ENCODE measurements at places on chromosomes 12 and 14. TPM values are rescaled to one million over a fixed set of nuclear protein-coding genes. Genes with fewer than 3 reads are reported as not detected.

- no peak for DNase-seq
Observed at GRCh38 chr12:10715491-10715890, 7.6 kb downstream of the YBX3 start.

GRCh38 chr12:87274594-87275245, 754.5 kb downstream of the C12orf50 start:
- DNase-seq = peak; percentile 47

DNA sequence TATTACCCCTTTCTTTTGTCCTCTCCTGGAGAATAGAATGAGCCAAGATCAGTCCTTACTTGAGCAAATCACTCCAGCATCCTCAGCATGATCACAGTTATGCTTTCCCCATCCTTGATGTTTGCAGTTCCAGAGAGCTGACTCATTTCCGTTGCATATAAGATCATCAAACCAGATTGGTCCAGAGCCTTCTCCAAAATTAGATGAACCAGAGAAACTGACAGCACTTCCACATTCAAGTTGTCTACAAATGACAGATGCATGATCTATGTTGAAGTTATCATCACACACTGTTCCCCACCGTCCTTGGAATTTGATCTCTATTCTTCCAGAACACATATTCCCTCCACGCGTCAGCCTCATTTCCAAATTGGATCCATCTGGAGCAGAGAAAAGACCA, 4.8 kb downstream of the CD163 start:
- DNase-seq = no peak

- DNase-seq = no peak
Observed at GRCh38 chr12:106719879-106720278, 54.6 kb upstream of the RIC8B start.

- DNase-seq = no peak
Observed at GRCh38 chr14:69539631-69540410, 34.9 kb downstream of the CCDC177 start.

- no peak for DNase-seq
Observed at GRCh38 chr12:49021292-49021915, 2.8 kb upstream of the PRKAG1 start.

GRCh38 chr12:50182461-50182860, 15.3 kb upstream of the CERS5 start:
- peak; percentile 29 for DNase-seq

DNA sequence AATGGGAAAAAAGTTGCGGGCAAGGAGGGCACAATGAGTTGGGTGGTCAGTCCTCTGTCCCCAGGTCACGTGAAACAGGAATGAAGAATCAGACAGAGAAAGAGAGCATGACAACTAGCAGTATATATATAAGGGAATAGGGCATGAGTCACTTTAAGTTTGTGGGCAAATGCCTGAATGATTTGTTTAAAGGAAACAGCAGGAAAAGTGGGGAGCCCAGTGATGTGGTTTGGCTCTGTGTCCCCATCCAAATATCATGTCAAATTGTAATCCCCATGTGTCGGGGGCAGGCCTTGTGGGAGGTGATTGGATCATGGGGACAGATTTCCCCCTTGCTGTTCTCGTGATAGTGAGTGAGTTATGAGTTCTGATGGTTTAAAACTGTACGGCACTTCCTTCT, 195.3 kb upstream of the IGF1 start:
- DNase-seq = no peak

GRCh38 chr14:90715993-90716392, 100.2 kb downstream of the TTC7B start:
- DNase-seq = no peak

DNA sequence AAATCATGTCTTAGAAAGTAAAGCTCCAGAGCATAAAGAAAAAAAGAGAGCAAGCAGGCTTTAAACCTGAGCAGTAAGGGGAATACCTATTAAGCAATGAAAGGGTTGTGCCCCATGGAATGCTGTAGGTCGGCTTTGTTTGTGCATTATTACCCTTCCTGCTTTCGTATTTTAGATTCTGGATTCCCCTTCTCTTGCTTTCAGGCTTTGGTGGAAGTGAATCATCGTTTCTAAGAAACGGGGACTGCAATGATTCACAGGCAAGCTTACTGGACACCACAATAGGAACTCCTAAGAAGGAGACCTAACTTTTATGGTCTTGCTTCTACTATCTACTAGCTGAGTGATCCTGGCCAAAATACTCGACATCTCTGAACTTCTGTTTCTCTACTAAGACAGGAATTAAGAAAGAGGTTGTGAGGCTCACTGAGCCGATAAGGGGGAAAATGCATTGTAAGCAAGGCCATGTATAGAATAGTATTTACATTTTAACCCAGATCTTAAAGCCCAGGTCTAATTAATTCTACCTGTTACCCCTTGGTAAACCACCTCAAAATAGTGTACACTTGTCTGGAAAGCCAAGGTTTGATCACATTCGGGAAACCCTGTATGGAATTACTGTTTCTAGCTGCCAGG, 1.2 kb upstream of the BMAL2 start:
- peak; percentile 93 for DNase-seq

TSPAN9 gene
- 43.3 TPM for polyA plus RNA-seq

- DNase-seq = no peak
Observed at GRCh38 chr12:15453613-15454012, 131.3 kb downstream of the PTPRO start.

GRCh38 chr14:41360126-41360525, 246.6 kb upstream of the LRFN5 start:
- no peak for DNase-seq

GRCh38 chr12:14394317-14395073, 29.0 kb downstream of the ATF7IP start:
- peak; percentile 63 for DNase-seq

- peak; percentile 6 for DNase-seq
Observed at GRCh38 chr12:79162948-79163347, 298.4 kb downstream of the SYT1 start.

GPR68 gene
- polyA plus RNA-seq = 0.75 TPM

ASCL1 gene
- not detected for polyA plus RNA-seq

- DNase-seq = no peak
Observed at GRCh38 chr12:38983117-38983571, 77.8 kb upstream of the CPNE8 start.

SDS gene
- polyA plus RNA-seq = not detected

- DNase-seq = no peak
Observed at GRCh38 chr14:20498622-20499021, 6.7 kb upstream of the RNASE10 start.

DNA sequence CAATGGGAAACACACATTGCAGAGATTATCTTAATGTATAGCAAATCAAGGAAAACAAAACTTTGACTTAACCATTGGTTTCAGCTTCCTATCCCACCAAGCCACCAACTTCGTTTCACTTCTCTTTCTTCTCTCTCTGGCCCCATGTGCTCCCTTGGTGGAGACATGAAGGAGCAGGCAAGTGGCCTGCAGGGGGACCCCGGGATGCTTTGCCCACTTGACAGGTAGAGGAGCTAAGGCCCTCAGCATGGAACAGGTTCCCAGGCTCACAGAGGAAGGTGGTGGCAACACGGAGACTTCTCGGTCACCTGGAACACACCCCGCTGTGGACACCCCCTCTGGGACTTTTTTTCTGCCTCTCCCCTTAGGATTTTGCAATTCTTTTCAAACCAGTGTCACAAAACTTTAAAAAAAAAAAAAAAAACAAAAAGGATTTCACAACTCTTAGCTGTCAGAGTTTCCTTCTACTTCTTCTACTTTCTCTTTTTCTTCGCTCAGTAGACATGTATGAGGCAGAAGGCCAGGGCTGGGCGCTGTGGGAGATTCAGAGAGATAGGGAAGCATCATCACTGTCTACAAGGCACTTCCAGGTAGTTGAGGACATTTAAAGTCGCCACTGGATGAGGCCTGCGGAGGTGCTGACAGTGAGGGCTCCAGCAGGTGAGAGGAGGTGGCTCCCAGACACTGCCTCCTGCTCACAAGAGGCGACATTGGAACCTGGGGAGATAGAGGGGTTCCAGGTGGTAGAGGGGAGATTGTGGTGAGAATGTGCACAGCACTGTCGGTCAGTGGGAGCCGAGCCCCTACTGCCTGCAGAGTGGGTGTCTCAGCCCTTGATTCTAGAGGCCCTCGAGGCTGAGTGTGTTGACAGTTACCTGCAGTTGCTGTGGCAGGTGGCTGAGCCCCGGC, 119.6 kb downstream of the GCH1 start:
- no peak for DNase-seq

GRCh38 chr14:77111021-77111420, 13.0 kb downstream of the CIPC start:
- peak; percentile 68 for DNase-seq

DNA sequence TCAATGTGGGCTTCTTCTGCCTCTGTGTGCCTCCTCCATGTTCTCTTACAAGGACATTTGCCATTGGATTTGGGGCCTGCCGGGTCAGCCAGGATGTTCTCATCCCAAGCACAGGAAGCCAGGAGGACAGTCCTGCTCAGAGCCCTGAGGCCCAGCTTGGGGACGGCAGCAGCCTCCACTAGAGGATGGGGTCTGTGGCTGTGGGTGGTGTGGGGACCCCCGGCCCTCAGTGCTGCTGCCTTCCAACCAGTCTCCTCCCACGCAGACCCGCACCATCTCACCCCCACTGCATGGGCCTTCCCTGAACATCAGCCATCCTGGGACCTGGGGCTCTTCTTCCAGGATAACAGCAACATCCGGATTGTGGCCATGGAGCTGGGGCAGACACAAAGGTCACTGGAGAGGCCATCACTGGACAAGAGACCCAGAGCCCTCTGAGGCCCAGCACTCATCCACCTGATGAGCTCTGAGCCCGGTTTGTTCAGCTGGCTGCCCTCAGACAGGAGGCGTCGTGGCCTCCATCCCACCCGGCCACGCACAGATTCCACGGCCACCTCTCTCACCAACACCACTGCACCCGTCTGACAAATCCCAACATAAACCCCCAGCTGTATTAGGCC, 56.5 kb upstream of the C14orf180 start:
- no peak for DNase-seq

NKX2-1 gene
- polyA plus RNA-seq = not detected

GRCh38 chr14:23547924-23548323, 3.6 kb downstream of the ZFHX2 start:
- no peak for DNase-seq

SUSD6 gene
- polyA plus RNA-seq = 13.4 TPM

GRCh38 chr12:90229407-90230170, 521.0 kb upstream of the ATP2B1 start:
- DNase-seq = peak; percentile 92

- DNase-seq = no peak
Observed at GRCh38 chr12:111816065-111816615, 25.9 kb upstream of the MAPKAPK5 start.

PLA2G1B gene
- not detected for polyA plus RNA-seq

TOMM20L gene
- not detected for polyA plus RNA-seq

MDGA2 gene
- not detected for polyA plus RNA-seq

ESPL1 gene
- polyA plus RNA-seq = 18.8 TPM

DNA sequence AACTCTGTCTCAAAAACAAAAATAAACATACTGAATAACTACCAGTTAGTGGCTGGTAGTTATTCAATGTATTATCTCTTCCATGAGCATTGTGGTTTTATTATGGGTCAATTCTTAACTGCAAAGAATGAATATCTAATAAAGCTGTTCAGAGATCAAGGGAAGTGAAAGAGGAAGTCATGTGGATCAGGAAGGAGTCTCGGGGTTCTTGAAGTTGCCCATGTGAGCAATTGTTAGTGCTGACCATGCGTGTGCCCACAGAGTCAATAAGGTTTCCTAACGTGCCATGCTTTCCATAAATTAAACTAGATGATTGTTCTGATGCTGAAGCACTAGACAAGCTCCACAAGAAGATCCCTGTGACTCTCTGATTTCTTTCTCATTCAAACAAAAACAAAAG, 136.5 kb upstream of the CPSF6 start:
- no peak for DNase-seq

- peak; percentile 63 for DNase-seq
Observed at GRCh38 chr12:77294016-77294415, 228.6 kb upstream of the E2F7 start.

DNA sequence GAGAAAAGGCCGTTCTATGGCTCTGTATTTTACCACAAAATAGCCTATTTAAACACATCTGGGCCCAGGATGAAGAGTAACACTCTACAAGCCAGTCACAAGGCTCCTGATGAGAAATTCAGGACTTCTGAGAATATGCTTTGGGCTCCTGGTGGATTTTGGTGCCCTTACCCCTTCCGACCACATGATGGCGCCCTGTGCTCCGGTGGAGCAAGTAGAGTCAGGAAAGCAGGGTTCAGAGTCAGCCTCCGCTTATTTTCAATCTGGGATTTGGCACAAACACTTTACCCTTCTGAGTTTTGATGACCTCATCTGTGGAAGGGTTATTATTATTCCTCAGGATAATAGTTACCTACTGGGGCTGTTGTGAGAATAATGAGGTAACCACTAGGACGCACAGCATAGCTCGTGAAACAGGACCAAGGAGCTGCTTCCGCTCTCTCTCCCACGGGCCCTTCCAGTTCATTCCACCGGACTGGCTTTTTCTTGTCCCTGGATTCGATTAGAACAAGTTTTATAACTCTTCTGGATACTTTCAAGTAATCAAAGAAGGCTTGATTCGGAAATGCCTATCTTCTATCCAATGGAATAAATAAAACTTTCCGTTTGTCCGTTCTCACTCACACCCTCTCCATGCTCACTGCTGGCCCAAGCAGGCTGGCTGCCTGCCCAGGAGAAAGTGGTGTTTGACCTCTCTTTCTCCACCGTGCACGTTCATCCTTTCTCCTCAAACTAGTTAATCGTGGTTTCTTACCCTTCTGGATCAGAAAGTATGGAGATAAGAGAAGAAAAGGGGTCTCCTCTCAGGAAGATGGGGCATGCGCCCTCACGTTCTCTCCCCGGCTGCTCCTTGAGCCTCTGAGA, 104.6 kb downstream of the GALC start:
- no peak for DNase-seq

SIRT4 gene
- 0.79 TPM for polyA plus RNA-seq

GRCh38 chr12:56061982-56062381, 18.0 kb upstream of the ERBB3 start:
- DNase-seq = no peak

DNA sequence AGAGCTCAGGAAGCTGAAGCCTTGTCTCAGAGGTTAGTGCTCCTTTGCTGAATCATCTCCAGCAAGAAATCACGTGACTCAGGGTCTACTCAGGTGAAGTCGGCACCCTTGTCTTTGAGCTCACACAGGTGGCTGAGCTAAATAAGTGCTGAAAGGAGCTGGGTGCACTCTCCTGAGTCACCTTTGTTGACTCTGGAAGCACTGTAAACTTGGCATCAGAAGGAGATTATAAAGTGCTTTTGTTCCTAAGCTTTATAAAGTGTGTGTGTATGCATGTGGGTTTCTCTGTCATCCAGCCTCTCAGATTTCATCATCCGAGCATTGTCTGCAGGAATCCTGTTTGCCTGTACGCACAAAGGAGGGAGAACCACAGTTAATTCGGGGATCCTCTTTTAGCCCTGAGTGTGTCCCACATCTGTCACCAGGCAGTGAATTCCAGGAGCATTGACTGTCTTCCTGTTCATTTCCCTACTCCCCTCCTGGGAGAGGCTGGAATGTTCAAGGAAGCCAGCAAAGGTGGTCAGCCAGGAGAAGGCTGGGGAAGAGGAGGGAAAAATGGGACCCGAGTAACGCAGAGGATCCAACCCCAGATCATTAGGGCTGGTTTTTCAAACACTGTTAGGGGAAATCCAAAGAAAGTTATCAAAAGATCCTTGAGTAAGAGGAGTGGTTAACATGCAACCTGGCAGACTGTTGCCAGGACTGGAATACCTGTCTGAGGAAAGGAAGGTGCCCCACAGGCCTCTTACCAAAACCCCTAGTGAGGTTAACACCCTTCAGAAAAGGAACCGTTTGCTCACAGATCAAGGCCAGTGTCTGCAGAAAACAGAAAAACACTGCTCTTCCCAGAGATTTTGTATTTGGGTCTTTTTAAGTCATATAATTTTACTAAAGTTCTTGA, 157.5 kb upstream of the HIF1A start:
- peak; percentile 78 for DNase-seq

LRRC43 gene
- polyA plus RNA-seq = 3.1 TPM

GRCh38 chr12:46260124-46260912, 8.5 kb downstream of the SLC38A1 start:
- DNase-seq = peak; percentile 9

LRTM2 gene
- polyA plus RNA-seq = not detected

All from endothelial cell of umbilical vein (primary cell).